Activated CD8-positive, alpha-beta memory T cell treated with anti-CD3 and anti-CD28 coated beads for 1 hour (primary cell): ENCODE measurements at places on chromosomes 6 and 20.

DNA sequence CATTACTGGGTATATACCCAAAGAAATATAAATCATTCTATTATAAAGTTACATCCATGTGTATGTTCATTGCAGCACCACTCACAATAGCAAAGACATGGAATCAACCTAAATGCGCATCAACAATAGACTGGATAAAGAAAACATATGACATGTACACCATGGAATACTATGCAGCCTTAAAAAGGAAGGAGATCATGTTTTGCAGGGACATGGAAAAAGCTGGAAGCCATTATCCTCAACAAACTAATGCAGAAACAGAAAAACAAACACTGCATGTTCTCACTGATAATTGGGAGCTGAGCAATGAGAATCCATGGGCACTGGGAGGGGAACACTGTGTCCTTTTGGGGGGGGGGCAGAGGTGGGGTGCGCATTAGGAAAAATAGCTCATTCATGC, 50.9 kb upstream of the HLA-G start:
- DNase-seq, result no peak

- no peak for DNase-seq
These were observed 406.9 kb downstream of the CDH26 start for GRCh38 chr20:60365064-60365666.

- DNase-seq, result no peak
These were observed 202.2 kb upstream of the PCSK2 start for GRCh38 chr20:17024513-17025119.

DNA sequence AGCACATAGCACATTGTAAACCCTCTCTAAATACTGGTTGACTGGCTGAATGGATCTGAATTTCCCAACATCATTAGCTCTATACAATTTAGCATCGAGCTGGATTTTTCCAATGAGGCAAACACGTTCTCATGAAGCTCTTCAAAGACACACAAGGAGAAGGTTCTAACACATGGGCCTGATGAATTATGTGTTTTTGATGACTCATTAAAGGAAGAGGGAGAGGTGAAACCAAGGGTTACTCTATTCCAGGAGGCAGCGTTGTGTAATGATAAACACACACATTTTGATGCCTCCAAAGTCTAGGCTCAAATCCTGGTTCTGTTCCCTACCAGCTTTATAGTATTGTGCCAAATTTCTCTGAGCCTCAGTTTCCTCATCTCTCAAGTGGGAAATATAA, 84.3 kb downstream of the PFDN4 start:
- no peak for DNase-seq

- DNase-seq, result no peak
These were observed 29.5 kb upstream of the PKIB start for GRCh38 chr6:122580737-122581136.

DNA sequence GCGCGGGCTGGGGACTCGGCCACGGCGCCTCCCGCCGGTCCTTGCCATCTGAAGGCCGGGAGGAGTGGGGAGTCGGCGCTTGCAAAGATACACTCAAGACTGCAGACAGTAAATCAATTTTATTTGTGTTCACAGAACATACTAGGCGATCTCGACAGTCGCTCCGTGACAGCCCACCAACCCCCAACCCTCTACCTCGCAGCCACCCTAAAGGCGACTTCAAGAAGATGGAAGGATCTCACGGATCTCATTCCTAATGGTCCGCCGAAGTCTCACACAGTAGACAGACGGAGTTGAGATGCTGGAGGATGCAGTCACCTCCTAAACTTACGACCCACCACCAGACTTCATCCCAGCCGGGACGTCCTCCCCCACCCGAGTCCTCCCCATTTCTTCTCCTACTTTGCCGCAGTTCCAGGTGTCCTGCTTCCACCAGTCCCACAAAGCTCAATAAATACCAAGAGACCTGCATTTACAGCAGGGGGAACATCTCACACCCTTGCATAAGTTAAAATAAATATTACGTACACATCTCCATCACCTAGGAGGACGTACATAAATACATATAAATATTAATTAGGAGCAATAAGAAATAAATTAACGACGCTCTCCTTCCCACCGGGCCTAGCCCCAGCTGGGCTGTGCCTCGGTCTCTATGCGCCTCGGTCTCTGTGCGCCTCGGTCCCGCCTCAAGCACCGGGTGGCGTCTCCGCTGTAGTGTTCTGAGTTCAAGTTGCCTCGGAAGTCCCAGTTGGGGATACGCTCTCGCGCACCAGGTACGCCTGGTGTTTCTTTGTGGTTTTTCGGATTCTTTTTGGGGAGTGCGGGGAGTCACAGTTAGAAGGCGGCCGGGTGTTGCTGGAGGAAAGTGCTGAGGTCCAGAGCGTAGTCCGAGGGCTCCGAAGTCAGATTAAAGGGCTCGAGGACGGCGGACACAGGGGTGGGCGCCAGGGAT, 889 bp upstream of the FLOT1 start:
- DNase-seq, result no peak

DNA sequence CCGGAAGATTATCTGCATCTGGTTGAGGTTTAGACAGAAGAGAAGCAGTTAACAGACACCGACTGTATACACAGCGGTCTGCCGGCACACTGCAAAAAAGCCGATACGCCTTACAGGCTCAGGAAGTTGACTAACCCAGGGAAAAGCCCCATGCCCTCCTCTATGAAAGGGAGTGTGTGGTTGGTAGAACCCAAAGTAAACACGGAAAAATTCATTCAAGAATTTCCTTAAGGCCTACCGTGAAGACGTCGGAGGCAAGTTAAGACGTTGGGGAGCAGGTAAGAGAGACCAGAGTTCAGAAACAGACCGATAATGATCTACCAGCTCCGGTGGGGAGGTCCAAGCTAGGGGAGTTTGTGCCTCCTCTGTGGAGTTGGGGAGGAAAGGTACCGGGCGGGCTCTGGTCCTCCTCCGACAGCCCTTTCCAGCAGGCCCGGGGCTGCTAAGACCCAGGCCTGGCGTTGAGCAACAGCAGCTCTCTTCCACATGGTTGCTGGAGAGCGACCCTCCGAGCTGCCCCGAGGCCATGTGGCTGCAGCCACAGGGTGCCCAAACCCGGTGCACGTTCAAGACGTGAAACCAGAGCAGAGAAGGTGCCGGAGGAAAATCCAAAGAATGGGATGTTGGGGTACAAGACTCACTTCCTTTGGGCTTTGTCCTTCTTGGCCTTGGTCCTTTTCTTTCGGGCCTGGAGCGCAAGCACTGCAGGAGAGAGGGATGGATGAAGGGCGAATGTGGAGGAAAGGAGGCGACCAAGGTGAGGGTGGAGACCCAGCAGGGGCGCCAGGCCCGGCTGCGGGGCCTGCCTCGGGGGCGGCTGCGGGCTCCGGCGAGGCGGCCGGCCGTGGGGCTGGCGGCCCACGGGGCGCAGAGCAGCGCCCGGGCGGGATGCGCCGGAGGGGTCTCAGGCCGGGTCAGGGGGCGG, 809 bp downstream of the SRPK1 start:
- peak; percentile 19 for DNase-seq

GRCh38 chr20:23598481-23598880, 7.2 kb downstream of the CST9 start:
- DNase-seq, result no peak
